Cardiac muscle cell (in vitro differentiated cells and primary cell): ENCODE measurements at places on chromosomes 2 and 18. TPM values are rescaled to one million over a fixed set of nuclear protein-coding genes. Genes with fewer than 3 reads are reported as not detected.

Gene TUBA3D
- not detected in 2 replicates for total RNA-seq

Gene SERPINB13
- not detected in 2 replicates for total RNA-seq

Gene PDCD1
- total RNA-seq: not detected in 2 replicates

Gene ITGB6
- total RNA-seq: 0.12 and 0.28 TPM in 2 replicates

Gene RFTN2
- total RNA-seq: 2.8 and 8.3 TPM in 2 replicates

Gene STARD6
- total RNA-seq: not detected in 2 replicates

Gene C2orf66
- 0.27 TPM in 1 of 2 replicates, not detected in the other for total RNA-seq

Gene PIEZO2
- 0.32 and 0.69 TPM in 2 replicates for total RNA-seq

Gene OXER1
- 0.48 TPM in 1 of 2 replicates, not detected in the other for total RNA-seq

Gene SCG2
- total RNA-seq: 0.07 TPM in 1 of 2 replicates, not detected in the other

Gene CYP27A1
- total RNA-seq: 63.1 and 106 TPM in 2 replicates

Gene DLX2
- total RNA-seq: not detected in 2 replicates

Gene LRRC30
- total RNA-seq: not detected in 2 replicates

Gene PLGLB2
- 0.92 TPM in 1 of 2 replicates, not detected in the other for total RNA-seq

Gene AP1S3
- total RNA-seq: 2.1 TPM in 1 of 2 replicates, not detected in the other

Gene RNU2-63P
- total RNA-seq: not detected in 2 replicates

Gene DSG4
- total RNA-seq: not detected in 2 replicates

Gene GALR1
- total RNA-seq: not detected in 2 replicates

Gene SCN9A
- 1.4 and 2.4 TPM in 2 replicates for total RNA-seq

Gene RESP18
- total RNA-seq: not detected in 2 replicates

Gene DNAJC5G
- 3.6 and 14.1 TPM in 2 replicates for total RNA-seq

Gene C2orf80
- not detected in 2 replicates for total RNA-seq

Gene ANKRD30B
- not detected in 2 replicates for total RNA-seq

Gene MTX2
- total RNA-seq: 50.9 and 60.7 TPM in 2 replicates

Gene CFAP221
- total RNA-seq: 11.0 and 12.9 TPM in 2 replicates

Gene TMEM198
- total RNA-seq: 6.7 and 7.4 TPM in 2 replicates

Gene ASB18
- 0.07 TPM in 1 of 2 replicates, not detected in the other for total RNA-seq

Gene PMS1
- 16.5 and 16.9 TPM in 2 replicates for total RNA-seq

Gene GPR17
- not detected in 2 replicates for total RNA-seq

Gene CXCR2
- total RNA-seq: 0.04 and 0.09 TPM in 2 replicates

Gene TGOLN2
- total RNA-seq: 36.6 and 56.1 TPM in 2 replicates

Gene ZNF513
- total RNA-seq: 29.7 and 31.7 TPM in 2 replicates

Gene REG1B
- not detected in 2 replicates for total RNA-seq

Gene POLR1A
- 12.5 and 19.4 TPM in 2 replicates for total RNA-seq

Gene SLC4A5
- 2.3 and 9.0 TPM in 2 replicates for total RNA-seq

Gene WNT10A
- not detected in 2 replicates for total RNA-seq

Gene SP140
- total RNA-seq: 0.07 and 0.12 TPM in 2 replicates
